Osteocyte (in vitro differentiated cells): ENCODE measurements at places on chromosomes 3 and 15.

DNA sequence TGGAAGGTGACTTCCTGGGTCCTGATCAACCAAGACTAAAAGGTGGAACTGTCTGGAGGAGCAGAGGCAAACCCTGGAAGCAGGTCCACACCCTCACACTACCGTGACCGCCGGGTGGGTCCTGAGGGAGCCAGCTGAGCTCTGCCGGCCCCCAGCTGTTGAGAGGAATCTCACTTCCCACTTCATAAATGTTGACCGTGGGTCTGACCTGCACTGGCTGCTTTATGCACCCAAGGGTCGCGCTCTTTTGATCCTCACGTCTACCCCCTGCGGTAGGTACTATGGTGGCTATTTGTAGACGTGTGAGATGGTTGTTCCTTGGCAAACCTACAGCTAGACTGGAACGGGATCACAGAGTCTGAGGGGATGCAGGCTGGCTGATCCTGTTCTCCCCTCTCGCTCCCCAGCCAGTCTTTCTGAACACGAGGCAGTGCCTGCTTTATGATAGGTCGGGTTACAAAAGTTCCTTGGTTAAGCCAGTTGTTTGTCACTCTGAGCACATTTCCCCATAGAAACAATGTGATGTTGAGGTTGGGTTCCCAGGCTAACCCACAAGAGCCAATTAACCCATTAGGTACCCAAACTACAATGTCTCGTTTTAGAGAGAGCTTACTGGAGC, 113.0 kb upstream of the ETV5 start:
- DNase-seq, result no peak

GRCh38 chr3:144033863-144034262, 62.2 kb downstream of the DIPK2A start:
- no peak for DNase-seq

GRCh38 chr3:120052225-120052624, 42.0 kb downstream of the GSK3B start:
- no peak for DNase-seq

GRCh38 chr15:85073556-85074194, 92.0 kb downstream of the PDE8A start:
- no peak for DNase-seq

DNA sequence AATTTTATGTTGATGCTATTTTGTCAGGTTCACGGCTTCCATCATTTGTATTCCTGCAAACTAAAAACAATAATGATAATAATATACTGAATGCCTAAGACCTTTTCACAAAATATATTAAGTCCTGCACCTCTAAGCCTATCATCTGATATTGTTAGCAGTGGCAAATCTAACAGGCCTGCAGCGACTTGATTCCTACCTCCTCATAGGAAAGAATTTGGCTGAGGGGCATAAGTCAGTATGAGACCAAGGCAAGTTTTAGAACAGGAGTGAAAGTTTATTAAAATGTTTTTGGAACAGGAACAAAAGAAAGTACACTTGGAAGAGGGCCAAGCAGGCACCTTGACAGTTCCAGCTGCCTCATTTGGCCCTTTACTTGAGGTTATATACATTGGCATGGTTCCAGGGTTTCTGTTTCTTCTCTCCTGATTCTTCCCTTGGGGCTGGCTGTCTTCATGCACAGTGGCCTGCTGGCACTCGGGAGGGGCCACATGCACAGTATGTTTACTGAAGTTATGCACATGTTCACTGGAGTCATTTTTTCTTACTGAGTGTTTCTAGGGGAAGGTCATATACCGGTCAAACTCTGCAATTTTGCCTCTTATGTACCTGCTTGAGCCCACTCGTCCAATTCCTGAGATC, 418.1 kb downstream of the EPHA6 start:
- no peak for DNase-seq

- no peak for DNase-seq
These were observed 1.5 kb upstream of the NCK1 start for GRCh38 chr3:136860541-136860940.

DNA sequence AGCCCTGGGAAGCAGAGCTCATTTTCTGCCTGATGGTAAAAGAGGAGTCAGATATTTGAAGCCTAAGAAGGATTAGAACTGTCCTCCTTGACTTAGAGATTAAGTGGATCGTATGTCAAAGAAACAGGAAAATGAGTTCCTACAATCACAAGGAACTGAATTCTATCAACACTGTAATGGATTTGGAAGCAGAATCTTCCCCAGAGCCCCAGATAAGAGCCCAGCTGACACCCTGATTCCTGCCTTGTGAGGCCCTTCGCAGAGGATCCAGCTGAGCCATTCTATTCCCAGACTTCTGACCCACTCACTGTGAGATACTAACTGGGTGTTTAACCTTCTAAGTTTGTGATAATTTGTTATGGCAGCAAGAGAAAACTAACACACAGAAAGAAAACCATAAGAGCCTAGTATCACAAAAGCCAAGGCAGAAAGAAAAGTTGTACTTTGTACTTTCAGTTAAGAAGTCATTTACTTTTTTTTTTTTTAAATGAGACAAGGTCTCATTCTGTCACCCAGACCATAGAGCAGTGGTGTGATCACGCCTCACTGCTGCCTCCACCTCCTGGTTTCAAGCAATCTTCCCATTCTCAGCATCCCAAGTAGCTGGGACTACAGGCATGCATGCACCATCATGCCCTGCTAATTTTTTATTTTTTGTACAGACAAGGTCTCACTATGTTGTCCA, 61.1 kb upstream of the ZBTB20 start:
- no peak for DNase-seq

- DNase-seq, result peak; percentile 99
These were observed at the start of the genes BTD and HACL1 for GRCh38 chr3:15601399-15602145. Gene BTD, plus strand, starts transcription at chr3:15601745. Its CDS starts 33,695 bp downstream, at chr3:15635440. Gene HACL1, minus strand, starts transcription at chr3:15601569. Its CDS starts 106 bp downstream, at chr3:15601463.

GRCh38 chr3:181174022-181174421, 184.5 kb upstream of the DNAJC19 start:
- DNase-seq, result no peak

DNA sequence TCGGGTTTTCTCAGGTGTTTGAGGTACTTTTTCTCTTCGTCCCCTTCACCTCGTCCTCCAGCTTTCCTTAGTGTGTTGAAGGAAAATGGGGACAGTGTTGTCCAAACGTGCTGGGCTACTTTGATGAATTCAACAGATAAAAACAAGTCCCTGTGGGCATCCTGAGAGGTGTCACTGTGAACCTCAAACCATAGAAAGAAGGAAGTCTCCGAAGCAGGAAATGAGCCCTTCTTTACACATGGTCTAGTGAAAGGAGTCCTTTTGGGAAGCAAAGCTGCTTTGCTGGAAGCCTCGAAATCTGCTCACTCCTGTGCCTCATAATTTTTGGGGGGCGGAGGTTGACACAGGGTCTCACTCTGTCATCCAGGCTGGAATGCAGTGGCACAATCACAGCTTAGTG, 10.6 kb downstream of the IL17RB start:
- DNase-seq, result no peak

DNA sequence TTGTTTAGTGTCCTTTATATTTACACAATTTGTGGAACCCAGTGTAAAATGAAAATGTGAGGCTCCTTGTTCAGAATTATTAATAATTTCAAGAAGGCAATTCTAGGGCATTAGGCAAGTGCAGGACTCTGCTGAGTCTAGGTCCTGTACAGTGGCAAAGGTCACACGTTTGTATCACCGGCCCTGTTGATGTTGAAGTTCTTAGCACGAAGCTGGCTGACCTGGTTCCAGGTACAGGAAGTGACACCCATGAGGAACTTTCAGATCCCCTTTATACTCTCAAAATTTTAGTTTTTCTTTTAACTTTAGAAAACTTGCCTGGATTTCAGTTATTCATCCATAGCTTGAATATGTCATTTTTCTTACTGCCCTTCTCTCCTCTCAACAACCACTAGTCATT, 349.4 kb downstream of the CNTN6 start:
- no peak for DNase-seq

DNA sequence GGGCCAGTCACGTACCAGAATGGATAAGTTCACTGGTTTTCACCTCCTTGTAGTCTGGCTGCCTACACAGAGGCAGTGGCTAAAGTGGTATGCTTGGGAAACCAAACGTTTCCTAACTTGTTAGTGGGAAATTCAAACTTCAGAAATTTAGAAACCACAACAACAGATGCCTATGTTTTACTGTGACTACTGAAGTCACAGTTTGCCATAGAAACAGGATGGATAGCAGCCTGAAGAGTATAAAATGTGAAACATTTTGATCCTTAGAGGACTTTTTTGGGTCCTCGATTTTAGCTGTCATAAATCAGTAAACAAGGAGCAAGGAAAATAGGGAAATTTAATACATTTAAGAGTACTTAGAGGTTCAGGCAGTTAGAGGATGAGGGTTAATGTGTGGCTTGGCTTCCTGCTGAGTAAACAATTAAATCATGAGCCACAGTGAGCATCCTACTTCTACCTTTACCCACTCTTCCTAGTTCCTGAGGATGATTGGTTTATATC, 48.6 kb downstream of the CMSS1 start:
- DNase-seq, result no peak

DNA sequence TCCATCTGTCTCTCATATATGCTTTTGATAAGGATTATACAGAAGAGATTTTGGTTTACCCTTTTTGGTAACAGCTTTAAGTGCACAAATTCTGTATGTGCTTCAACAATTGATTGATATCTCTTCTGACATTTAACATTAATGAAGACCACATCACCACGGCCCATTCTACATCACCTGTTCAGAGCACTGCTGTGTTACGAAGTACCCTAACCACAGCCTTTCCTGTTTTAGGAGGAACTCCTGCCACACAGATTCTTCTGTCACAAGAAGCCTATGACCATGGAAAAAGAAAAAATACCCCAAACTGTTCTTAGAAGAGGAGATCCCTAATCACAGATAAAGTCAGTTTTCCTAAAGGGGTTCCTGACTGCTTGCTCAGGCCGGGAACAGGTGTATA, 170.1 kb downstream of the NSUN3 start:
- DNase-seq, result no peak

DNA sequence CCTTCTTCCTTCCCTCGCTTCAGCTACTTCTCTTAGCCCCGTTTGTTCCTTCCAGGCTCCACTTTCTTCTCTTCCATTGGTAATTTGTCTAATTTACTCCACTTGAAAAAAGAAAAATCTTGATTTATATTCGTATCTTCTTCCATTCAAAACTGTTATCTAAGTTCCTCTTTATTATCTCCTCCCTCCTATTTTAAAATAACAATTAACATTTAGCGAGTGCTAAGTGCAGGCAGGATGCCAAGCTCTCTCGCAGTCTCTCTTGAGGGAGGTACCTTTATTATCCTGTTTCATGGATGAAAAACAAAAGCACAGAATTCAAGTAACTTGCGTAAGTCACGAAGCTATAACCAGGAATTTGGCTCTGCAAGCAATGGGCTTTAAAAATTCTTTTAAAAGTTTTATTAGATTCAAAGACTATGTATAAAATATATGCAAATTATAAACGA, 418.9 kb upstream of the NAALADL2 start:
- no peak for DNase-seq

DNA sequence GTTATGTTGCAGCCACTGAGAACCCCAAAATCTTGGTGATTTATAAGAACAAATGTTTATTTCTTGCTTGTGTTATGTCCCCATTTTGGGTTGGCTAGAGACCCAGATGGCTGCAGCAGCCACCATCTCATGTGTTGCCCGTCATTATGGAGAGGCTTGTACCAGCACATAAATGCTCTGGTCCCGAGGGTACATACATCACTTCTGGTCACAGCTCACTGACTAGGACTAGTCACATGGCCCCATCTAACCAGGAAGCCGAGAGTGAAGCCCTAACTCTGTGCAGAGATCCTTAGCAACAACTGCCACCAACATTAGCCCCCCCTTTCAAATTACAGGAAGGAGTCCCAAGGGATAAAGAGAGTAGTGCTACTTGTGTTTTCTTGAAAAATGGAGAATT, 25.5 kb upstream of the HACD2 start:
- no peak for DNase-seq

- no peak for DNase-seq
These were observed 21.9 kb upstream of the P2RY13 start for GRCh38 chr3:151351219-151351618.

DNA sequence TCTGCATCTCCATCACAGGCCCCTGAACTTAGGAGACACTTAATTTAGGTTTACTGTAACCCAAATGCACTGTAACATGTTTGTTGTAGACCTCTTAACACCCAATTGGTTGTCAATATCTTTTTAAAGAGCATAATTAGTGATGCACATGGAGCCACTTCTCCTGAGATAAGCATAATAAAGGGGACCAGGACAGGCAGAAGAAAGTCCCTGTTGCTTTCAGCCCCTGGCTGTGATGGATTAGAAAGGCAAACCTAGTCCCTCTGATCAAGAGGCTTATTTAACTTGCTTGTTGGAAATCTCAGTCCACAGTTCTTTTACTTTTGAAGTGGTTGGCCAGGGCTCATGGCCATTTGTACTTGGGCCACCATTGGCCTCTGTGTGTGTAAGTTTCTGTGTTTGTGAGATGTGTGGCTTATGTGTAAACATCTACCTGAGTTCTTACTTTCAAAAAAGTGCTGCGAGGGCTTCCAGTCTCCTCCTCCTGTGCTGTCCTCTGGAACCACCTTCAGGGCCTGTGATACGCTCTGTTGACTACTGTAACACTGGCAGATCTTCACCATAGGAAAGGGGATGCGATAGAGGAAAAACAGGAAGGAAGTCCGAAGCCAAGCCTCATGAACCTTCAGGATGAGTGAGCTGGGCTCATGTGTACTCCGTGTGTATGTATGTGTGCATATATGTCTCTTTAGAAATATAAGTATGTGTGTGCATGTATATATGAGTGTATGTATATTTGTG, 136.2 kb downstream of the EPHB1 start:
- no peak for DNase-seq

DNA sequence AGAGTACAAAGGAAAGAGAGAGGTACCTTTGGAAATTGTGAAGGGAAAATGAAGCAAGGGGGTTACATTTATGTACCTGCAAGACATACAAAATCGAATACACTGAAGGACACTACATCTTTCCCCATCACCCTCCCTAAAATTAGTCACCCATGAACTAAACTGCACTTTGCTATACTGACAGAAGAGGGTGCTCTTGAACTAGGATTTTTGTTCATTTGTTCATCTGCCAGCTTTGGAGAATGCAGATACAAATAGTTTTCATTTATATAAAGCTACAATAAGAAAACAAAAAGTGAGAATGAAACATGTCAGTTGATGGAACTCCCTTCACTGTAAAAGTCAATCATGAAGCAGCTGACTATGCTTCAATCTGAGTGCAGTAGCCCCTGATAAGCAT, 55.7 kb downstream of the PCCB start:
- DNase-seq, result no peak

GRCh38 chr15:45831787-45832186, 197.0 kb downstream of the SQOR start:
- no peak for DNase-seq

GRCh38 chr3:151329363-151329762, at the start of gene P2RY13:
Gene P2RY13, minus strand, starts transcription at chr3:151329549. Its CDS starts 21 bp downstream, at chr3:151329528.
- no peak for DNase-seq

DNA sequence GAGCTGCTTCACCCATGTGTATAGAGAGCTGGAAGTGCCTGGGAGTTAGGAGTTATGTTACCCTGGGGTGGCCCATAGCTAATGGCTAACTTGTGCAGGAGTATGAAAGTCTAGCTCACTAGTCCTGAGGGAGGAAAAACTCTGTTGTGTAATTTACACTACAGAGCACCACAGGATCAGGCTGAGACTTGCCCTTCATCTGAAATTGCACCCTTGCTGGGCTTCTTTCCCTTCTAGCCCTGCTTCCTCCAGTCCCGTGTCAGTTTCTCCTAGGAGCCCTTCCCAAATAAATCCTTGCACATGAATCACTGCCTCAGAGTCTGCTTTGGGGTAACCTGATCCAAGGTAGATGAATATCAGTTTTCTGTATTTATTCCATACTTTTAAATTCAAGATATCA, 40.0 kb downstream of the CTXND1 start:
- peak; percentile 15 for DNase-seq

- no peak for DNase-seq
These were observed 13.0 kb downstream of the TGM5 start for GRCh38 chr15:43253431-43254403.

- no peak for DNase-seq
These were observed 120.0 kb downstream of the ATG7 start for GRCh38 chr3:11392014-11392859.
